ENCODE measurements at places on chromosomes 11 and 22. TPM values are rescaled to one million over a fixed set of nuclear protein-coding genes. Genes with fewer than 3 reads are reported as not detected.

DNA sequence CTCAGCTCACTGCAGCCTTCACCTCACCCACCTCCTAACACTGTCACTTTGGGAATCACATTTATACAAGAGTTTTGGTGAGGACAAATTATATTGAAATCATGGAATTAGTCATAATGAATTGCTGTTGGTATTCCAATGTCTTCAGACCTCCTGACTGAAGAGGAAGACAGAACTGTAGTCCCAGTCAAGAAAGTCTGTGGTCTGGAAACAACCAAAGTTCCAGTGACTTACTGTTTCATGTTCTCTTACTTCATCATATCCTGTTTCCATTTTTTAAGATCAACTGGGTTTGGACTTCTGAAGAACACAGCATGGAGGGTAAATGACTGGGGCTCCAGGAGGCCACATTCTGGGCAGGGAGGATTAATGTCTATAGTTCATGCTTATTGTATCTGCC lies 43.0 kb upstream of the HIPK3 start:
- H3K4me3 ChIP-seq, result no peak overlapping the region
- H3K4me1 ChIP-seq, result no peaks in the 10 kb centered on the region
- no peak for DNase-seq
- H3K27me3 ChIP-seq, result no peaks in the 10 kb centered on the region
- H3K36me3 ChIP-seq, result no peaks in the 10 kb centered on the region

DNA sequence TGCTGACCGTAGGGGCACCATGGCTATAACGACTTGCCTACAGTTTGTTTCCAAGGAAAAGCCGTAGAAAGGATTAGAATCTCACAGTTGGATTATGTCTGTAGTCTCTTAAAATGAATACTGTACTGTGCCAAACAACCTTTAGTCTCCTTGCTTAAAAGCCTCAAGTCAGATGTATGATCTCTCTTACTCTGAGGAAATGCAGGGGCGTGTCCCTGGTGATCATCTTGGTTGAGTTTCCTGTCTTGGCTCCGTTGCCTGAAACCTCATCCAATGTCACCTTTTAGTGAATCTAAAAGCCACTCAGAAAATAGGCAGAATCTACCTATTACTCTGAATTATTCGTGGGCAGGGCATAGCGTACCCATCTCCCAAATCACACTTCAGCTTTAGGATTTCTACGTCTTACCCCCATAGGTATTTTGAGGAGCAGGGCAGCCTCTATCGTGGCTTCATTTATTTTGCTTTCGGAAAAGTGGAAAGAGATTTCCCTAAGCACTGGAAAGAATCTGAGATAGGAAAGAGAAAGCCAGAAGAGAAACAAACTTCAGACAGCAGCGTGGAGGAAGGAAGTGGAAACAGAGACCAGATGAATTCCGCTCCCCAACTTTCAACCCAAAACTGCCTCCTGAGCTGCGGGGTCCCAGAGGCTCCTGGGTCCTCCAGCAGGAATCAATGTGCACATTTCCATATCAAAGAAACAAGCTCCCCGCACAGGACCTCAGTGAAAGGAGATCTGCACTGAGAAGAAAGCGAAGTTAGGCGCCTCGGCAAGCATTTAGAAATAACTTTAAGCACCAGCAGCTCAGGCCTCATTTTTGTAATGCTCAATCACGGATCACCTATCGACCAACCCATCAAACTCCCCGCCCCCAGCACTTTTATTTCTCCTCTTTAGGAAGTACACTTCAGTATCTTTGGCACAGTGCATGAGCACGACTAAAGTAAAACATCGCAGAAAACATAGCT lies 245.8 kb downstream of the ETS1 start:
- H3K4me3 ChIP-seq, result peak overlapping the region; percentile 57
- H3K27me3 ChIP-seq, result no peaks in the 10 kb centered on the region
- H3K27ac ChIP-seq, result peak overlapping the region; percentile 93

DNA sequence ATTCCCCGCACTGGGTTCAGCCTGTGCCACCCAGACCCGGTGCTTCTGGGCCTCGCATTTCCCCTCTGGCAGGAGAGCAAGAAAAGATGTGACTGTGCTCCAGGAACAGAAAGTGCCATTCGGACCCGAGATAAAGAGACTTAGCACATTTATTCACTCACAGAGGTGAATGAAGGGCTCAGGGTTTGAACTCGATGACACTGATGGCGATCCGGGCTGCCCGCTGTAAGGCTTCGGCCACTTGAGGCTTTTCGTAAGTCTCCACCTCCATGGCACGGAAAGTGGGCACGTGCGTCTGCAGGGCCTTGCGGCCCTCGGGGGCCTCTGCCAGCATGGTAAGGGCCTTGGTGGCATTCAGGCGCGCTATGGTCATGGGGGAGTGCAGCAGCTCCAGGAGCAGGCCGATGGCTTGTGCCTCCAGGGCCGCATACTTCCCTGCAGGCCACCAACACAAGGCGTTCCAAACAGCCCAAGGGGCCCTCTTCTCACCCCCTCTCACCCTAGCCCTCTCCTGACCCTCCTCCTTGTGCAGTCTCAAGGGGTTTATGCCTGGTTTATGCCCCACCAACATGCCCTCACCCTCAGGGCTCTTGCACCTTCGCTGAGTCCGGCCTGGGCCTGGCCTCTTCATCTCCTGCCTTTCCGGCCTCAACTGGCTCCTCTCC lies 10.9 kb upstream of the GNAZ start:
- H3K27me3 ChIP-seq, result no peaks in the 10 kb centered on the region
- no peaks in the 10 kb centered on the region for H3K36me3 ChIP-seq
- no peak overlapping the region for H3K27ac ChIP-seq
- DNase-seq, result peak; percentile 2
- no peak overlapping the region for H3K4me3 ChIP-seq

- no peaks in the 10 kb centered on the region for H3K36me3 ChIP-seq
- no peak overlapping the region for H3K27ac ChIP-seq
- H3K4me1 ChIP-seq, result no peaks in the 10 kb centered on the region
- no peak for DNase-seq
These were observed 3.1 kb downstream of the MRGPRX1 start for GRCh38 chr11:18936002-18936673.

- no peaks in the 10 kb centered on the region for H3K36me3 ChIP-seq
- no peak for DNase-seq
- H3K4me1 ChIP-seq, result no peaks in the 10 kb centered on the region
- no peak overlapping the region for H3K27ac ChIP-seq
- no peaks in the 10 kb centered on the region for H3K27me3 ChIP-seq
- H3K4me3 ChIP-seq, result no peak overlapping the region
These were observed 68.3 kb upstream of the SLN start for GRCh38 chr11:107780136-107780535.

- no peak overlapping the region for H3K4me3 ChIP-seq
- no peaks in the 10 kb centered on the region for H3K36me3 ChIP-seq
- H3K27ac ChIP-seq, result no peak overlapping the region
- DNase-seq, result no peak
These were observed 112.0 kb upstream of the MTNR1B start for GRCh38 chr11:92857407-92857806.

DNA sequence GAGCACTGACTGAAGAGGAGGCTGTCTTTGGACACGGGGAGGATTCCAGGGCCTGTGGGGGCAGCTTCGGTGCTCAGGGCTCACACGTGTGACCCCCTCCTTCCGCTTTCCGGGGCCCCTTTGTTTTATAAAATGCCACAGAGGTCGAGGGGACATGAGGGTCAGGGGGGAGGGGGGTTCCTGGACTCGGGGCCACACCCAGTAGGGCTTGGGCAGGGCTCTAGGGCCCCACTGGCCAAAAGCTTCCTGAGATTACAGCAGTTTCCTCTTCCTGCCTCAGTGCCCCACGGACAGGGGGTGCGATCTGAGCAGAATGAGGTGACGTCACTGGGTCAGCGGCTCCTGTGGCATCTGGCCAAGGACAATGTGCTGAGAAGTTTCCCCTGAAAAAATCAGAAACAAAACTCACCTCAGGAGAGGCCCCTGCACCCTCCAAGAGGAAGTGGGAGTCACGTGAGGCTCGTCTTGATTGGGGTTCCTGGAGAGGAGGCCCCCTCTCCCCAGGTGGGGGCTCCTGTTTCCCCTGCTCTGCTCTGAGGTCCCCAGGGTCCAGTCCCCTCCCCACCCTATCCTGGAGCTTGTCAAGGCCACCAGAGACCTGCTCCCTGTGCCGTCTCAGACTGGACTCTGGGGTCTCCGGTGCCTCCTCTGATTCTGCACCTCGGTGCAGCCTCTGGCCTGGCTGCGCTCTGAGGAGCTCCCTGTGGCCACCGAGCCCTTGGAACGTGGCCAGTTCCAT lies 6.4 kb upstream of the IFITM3 start:
- peak overlapping the region; percentile 50 for H3K4me3 ChIP-seq
- H3K4me1 ChIP-seq, result peaks cover 67% of the 10 kb centered on the region
- no peaks in the 10 kb centered on the region for H3K27me3 ChIP-seq
- peak overlapping the region; percentile 88 for H3K27ac ChIP-seq
- H3K36me3 ChIP-seq, result no peaks in the 10 kb centered on the region

The OR2AT4 gene
- total RNA-seq, result not detected

The APOA5 gene
- total RNA-seq, result not detected
